ENCODE measurements at places on chromosomes 6 and 20. TPM values are rescaled to one million over a fixed set of nuclear protein-coding genes. Genes with fewer than 3 reads are reported as not detected.

CTAGE9 gene
- not detected for total RNA-seq

- DNase-seq = no peak
- no peaks in the 10 kb centered on the region for H3K27me3 ChIP-seq
- H3K4me3 ChIP-seq = no peak overlapping the region
- H3K4me1 ChIP-seq = no peaks in the 10 kb centered on the region
These were observed 17.6 kb downstream of the ZHX3 start for GRCh38 chr20:41299899-41300298.

DNA sequence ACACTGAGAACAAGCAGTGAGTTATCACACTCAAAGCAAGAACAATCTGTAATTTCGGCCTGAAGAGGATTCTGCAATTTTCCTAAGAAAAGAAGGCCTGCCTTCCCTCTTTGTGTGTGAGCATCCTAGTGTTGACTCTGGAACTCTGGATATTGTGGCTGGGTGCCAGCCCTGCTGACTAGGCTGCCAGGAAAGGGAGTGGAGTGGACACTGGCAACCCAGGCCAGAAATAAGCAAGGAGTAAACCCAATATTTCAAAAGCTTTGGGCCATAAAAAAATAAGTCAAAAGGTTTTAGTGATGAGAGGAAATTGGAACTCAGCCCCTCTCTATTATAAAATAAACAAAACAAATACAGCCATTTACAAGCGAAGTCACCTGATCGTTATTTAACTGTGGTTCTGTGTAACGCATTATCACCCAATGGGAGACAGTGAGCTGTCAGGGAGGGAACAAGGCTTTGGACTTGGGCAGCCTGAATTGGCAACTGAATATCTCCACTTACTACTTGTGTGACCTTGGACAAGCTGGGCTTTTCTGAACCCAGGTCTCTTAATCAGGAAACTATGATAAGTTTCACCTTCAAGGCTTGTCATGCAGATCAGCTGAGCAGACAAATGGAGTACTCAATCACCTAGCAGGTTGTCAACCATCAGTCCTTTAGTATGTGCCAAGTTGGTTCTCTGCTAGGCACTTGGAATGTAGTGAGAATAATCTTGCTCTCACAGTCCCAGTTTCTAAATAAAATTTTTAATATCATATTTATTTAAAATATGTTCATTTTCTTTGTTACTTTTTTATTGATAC is 196.2 kb downstream of the PAX1 start:
- no peaks in the 10 kb centered on the region for H3K36me3 ChIP-seq
- DNase-seq = no peak
- H3K4me1 ChIP-seq = no peaks in the 10 kb centered on the region
- no peak overlapping the region for H3K27ac ChIP-seq
- H3K4me3 ChIP-seq = no peak overlapping the region
- no peaks in the 10 kb centered on the region for H3K27me3 ChIP-seq

TMEM244 gene
- 0.83 TPM for total RNA-seq

CDH22 gene
- not detected for total RNA-seq

GRCh38 chr6:112116221-112116620 is 28.8 kb downstream of the FAM229B start:
- peaks cover 20% of the 10 kb centered on the region for H3K27me3 ChIP-seq
- H3K27ac ChIP-seq = no peak overlapping the region
- H3K36me3 ChIP-seq = no peaks in the 10 kb centered on the region
- H3K4me1 ChIP-seq = peaks cover 12% of the 10 kb centered on the region

DNA sequence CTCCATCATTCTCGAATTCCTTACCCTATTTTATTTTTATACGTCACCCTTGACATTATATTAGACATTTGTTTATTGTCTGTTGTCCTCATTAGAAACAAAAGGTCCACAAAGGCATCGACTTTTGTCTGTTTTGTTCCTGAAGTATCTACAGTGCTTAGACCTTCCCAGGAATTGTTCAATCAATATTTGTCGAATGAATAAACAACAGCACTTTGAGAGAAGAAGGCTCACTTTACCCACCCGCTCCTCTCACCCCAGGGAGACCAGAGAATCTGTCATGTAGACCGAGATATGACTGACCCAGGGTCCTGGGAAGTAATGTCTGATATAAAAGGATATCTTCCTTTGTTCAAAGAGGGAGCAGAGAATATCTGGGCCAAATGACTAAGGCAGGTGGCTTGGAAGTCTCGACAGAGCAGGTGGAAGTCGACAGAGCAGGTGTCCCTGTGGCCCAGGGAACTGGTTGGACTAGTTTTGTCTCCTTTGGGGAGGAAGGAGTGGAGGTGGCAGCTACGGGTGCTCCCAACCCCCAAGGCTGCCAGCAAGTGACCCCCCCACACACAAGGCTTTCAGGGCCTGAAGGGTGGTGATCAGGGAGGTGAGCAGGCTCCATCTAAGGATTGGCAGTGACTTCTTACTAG is 14.8 kb upstream of the CHMP4B start:
- no peaks in the 10 kb centered on the region for H3K36me3 ChIP-seq
- peaks cover 4% of the 10 kb centered on the region for H3K4me1 ChIP-seq
- H3K27me3 ChIP-seq = no peaks in the 10 kb centered on the region
- H3K27ac ChIP-seq = no peak overlapping the region
- no peak overlapping the region for H3K4me3 ChIP-seq
- DNase-seq = no peak

DNA sequence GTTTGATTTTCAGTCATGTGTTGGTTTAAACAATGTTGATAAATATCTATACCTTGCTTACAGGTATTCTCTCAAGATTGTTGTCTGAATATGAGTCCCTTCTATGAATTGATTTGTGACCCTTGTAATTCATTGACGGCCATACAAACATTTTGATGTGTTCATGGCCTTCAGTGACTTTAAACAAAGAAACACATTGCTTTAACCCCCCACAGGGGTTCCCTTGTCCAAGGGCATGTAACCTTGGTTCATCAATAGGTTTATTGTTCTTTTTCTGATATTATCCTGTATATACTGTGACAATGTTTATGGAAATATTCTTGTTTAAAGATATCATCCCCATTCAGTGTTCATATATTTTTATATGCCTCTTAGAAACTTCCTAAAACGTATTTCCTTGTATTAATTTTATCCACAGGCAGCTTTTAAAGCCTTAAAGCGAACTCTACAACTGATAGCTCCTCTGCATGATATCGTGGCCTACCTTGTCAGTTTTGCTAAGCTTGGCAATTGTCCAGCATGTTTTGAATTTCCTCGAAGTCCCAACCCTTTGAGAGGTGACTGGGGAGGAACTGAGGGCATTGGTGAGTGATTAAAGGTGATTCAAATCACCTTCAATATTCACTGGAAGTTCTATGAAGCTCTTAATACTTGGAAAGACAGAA is 87.0 kb downstream of the CD164 start:
- no peak for DNase-seq
- H3K4me3 ChIP-seq = no peak overlapping the region
- peaks cover 16% of the 10 kb centered on the region for H3K27me3 ChIP-seq
- no peaks in the 10 kb centered on the region for H3K4me1 ChIP-seq
- no peaks in the 10 kb centered on the region for H3K36me3 ChIP-seq
- H3K27ac ChIP-seq = no peak overlapping the region

CAP2 gene
- not detected for total RNA-seq

- H3K4me3 ChIP-seq = no peak overlapping the region
- H3K27ac ChIP-seq = no peak overlapping the region
- no peak for DNase-seq
- H3K27me3 ChIP-seq = no peaks in the 10 kb centered on the region
- H3K36me3 ChIP-seq = no peaks in the 10 kb centered on the region
These were observed 158.4 kb downstream of the BTBD9 start for GRCh38 chr6:38481211-38481836.

- DNase-seq = no peak
- H3K4me1 ChIP-seq = no peaks in the 10 kb centered on the region
- peaks cover 5% of the 10 kb centered on the region for H3K27me3 ChIP-seq
- H3K27ac ChIP-seq = no peak overlapping the region
- no peaks in the 10 kb centered on the region for H3K36me3 ChIP-seq
- H3K4me3 ChIP-seq = no peak overlapping the region
These were observed 69.8 kb upstream of the PHACTR2 start for GRCh38 chr6:143607974-143608373.

ZBP1 gene
- 27.5 TPM for total RNA-seq

WFDC9 gene
- total RNA-seq = not detected

ARHGAP40 gene
- not detected for total RNA-seq

DNA sequence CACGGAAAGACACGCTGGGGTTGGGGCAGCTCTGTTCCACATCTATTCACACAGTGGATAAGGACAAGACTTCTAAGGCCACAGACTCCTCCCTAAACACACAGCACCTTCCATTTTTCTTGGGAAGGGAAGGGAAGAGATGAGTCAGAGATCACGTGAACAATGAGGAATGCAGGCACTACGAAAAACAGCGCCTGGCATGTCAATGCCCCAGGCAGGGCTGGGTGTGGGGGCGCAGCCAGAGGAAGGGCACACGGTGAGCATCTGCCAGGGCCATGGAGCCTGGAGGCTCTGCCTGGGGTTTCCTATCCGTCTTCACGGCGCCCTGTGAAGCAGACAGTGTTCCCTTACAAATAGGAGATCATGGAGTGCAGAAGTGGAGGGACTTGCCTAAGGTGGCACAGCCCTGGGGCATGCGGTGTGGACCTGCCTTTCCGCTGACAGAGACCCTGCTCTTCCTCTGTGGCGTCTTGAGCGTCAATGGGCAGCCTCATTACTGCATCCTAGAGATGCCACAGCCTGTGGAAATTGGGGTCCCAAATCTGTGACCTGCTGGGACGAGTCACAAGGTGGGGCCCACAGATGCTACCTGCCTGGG is 15.4 kb downstream of the UNC93A start:
- H3K27ac ChIP-seq = no peak overlapping the region
- H3K36me3 ChIP-seq = no peaks in the 10 kb centered on the region
- H3K27me3 ChIP-seq = no peaks in the 10 kb centered on the region
- no peak for DNase-seq
- H3K4me3 ChIP-seq = no peak overlapping the region

DNA sequence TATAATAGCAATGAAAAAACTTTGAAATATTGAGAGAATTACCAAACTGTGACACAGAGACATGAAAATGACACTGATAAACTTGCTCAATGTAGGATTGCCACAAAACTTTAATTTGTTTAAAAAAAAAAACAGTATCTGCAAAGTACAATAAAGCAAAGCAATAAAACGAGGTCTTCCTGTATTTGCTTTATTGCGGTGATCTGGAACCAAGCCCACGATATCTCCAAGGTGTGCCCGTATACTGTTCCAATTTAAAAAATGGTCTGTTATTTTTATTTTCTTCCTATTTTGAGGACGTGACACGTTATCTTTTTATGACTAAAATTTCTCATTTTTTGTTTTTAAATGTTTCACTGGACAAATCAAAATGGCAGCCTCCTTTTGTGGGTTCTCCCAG is 25.5 kb downstream of the EYA2 start:
- H3K27me3 ChIP-seq = peaks cover 17% of the 10 kb centered on the region
- no peaks in the 10 kb centered on the region for H3K36me3 ChIP-seq
- no peak for DNase-seq
- no peak overlapping the region for H3K4me3 ChIP-seq
- H3K27ac ChIP-seq = no peak overlapping the region
- no peaks in the 10 kb centered on the region for H3K4me1 ChIP-seq

GRCh38 chr20:1810572-1810925 is 84.7 kb upstream of the SIRPA start:
- H3K36me3 ChIP-seq = peaks cover 2% of the 10 kb centered on the region
- no peak for DNase-seq
- H3K4me3 ChIP-seq = no peak overlapping the region
- H3K27me3 ChIP-seq = peaks cover 29% of the 10 kb centered on the region
- peaks cover 7% of the 10 kb centered on the region for H3K4me1 ChIP-seq

PTPRA gene
- 68.8 TPM for total RNA-seq

- H3K27ac ChIP-seq = no peak overlapping the region
- DNase-seq = no peak
- no peak overlapping the region for H3K4me3 ChIP-seq
These were observed 63.0 kb downstream of the NCOA7 start for GRCh38 chr6:125853756-125854155.

DNA sequence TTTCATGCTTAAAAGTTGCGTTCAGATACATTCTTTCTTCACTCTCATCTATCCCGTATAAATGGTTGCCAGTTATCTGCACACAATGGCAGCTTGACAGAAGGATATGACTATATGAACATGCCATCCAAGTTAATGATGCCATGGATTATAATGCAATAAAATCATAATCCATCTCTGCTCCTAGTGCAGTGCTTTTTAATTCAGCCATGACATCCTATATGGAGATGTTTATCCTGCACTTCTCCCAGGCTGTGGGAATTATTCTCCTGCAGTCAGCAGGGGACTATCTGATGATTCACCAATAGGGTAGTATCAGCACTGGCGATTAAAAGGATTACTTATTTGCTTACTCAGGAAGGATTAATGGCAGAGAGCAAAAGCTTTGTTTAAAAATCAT is 273.8 kb downstream of the SAMD5 start:
- no peaks in the 10 kb centered on the region for H3K4me1 ChIP-seq
- no peak overlapping the region for H3K4me3 ChIP-seq
- no peaks in the 10 kb centered on the region for H3K36me3 ChIP-seq
- no peak for DNase-seq

HLA-DRB5 gene
- 0.26 TPM for total RNA-seq

DCDC2 gene
- total RNA-seq = not detected

GRM1 gene
- not detected for total RNA-seq

GRCh38 chr6:5457041-5457440 is 195.7 kb downstream of the FARS2 start:
- H3K36me3 ChIP-seq = peaks cover 2% of the 10 kb centered on the region
- H3K27ac ChIP-seq = no peak overlapping the region
- peaks cover 8% of the 10 kb centered on the region for H3K4me1 ChIP-seq
- DNase-seq = no peak

DNA sequence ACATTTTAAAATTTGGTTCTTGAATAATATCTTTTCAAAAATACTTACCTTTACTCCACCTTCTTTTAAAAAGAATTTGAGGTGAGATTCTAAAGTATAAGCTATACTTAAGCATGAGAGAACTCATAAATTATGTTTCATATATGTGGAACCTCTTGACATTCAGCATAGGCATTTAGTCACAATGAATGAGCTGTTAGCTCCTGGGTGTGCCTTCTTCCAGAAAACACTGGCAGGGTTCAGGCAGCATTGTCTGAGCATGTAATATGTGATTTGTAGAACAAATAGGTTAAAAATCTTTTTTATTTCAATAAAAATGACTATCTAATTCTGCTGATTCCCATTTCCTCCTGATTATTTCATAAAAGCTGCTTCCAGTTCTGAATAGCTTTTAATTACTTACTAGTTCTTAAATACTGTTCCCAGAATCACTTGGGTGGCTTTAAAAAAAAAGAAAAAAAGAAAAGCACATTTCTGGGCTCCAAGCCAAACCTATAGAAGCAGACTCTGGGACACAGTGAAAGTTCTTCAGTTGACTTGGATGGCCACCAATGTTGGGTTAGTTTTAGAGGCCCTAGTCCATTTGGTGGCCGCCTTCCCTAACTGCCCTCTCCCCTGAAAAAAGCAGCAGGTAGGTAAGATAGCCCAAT is 20.2 kb downstream of the RNF8 start:
- no peak overlapping the region for H3K27ac ChIP-seq
- peaks cover 18% of the 10 kb centered on the region for H3K36me3 ChIP-seq
- H3K4me3 ChIP-seq = no peak overlapping the region
- no peak for DNase-seq
- H3K27me3 ChIP-seq = no peaks in the 10 kb centered on the region

Measured in activated naive CD8-positive, alpha-beta T cell treated with anti-CD3 and anti-CD28 coated beads, Interleukin-2, amount 10 ng/mL, durations not matched to agents 7 days and 5 days (primary cell).